ENCODE measurements at places on chromosomes 6 and 20.

GRCh38 chr20:57874141-57874540 is 164.3 kb upstream of the PMEPA1 start:
- H3K27me3 ChIP-seq: no peaks in the 10 kb centered on the region
- no peak overlapping the region for H3K4me3 ChIP-seq
- no peak for DNase-seq
- no peaks in the 10 kb centered on the region for H3K36me3 ChIP-seq
- H3K27ac ChIP-seq: no peak overlapping the region

DNA sequence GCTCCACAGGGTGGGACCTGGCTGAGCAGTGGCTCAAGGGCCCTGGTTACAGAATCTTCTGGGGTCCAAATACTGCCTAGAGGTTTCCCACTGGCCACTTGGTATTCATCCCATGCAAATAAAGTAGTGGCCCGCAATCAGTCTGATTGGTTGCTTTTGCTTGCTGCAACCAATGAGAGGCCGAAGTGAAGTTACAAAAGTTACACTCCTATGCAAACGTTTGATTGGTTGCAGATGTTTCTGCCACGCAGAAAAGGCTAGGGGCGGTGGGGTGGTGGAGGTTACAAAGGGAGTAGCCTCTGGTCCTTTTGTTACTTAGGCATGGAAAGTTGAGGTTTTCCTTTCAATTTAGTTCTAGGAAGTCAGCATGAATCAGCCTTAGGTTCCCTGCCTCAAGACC is 3.6 kb upstream of the NHLRC1 start:
- no peaks in the 10 kb centered on the region for H3K4me1 ChIP-seq
- no peak overlapping the region for H3K27ac ChIP-seq
- DNase-seq: no peak
- H3K4me3 ChIP-seq: no peak overlapping the region
- no peaks in the 10 kb centered on the region for H3K27me3 ChIP-seq
- no peaks in the 10 kb centered on the region for H3K36me3 ChIP-seq

DNA sequence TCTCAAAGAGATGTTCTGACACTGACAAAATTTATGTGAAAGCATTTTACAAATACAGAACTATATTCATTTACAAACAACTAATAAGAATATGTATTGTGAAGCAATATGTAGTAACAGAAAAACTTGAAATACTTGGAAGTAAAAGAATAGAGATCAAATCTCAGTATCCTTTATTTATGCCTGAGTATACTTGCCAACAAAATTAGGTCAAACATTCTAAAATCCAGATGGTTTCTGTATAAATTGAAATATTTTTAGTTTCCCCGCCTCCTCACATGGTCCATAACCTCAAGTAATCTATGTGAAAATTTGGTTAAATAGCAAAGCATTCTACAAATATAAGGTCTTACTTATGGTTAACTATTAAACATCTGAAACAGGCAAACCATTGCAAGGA is 545.4 kb downstream of the EYS start:
- no peaks in the 10 kb centered on the region for H3K4me1 ChIP-seq
- H3K4me3 ChIP-seq: no peak overlapping the region
- no peaks in the 10 kb centered on the region for H3K36me3 ChIP-seq
- no peak overlapping the region for H3K27ac ChIP-seq
- H3K27me3 ChIP-seq: no peaks in the 10 kb centered on the region

GRCh38 chr20:32792316-32792715 is 27.4 kb upstream of the MAPRE1 start:
- no peaks in the 10 kb centered on the region for H3K27me3 ChIP-seq
- no peaks in the 10 kb centered on the region for H3K36me3 ChIP-seq
- no peak overlapping the region for H3K27ac ChIP-seq
- no peak overlapping the region for H3K4me3 ChIP-seq

DNA sequence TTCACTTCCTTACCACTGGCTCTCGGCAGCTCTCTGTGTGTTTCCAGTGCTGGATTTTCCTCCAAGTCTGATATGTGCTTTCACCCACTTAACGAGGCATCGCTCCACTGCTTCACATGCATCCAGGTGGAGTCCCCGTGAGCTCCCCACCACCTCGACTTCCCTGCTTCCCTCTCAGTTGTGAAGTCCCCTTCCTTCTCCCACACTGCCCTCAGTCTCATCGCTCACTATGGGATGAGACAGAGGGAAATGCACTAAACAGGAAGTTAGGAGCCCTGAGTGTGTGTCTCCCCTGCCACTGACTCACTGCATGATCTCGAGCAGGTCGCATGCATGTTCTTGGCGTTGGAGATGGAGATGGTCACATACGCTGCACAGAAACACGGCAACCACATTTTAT is 84.0 kb downstream of the MTHFD1L start:
- no peaks in the 10 kb centered on the region for H3K27me3 ChIP-seq
- H3K4me1 ChIP-seq: no peaks in the 10 kb centered on the region
- no peak overlapping the region for H3K27ac ChIP-seq
- no peak for DNase-seq

DNA sequence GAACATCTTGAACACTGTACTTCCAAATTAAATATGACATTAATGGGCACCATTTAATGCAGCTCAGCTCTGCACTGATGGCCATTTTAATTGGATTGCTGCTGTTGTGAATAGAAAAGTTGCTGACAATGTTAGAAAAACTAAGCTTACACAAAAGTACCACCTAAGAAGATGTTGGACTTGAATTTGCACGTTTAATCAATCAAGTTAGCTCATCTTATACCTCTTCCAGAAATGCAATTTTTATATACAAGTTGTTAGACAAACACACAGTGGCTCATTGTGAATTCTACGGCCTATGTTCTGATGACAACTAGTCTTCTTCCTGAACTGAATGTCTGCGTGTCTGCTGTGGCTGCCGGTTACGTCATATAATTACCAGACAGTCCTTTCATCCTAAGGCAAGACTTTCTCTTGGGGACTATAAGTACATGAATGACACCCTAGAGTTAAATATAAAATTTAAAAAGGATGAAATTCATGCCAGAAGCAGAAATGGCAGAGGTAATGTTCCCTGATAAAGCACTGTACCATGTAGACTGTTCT is 330.2 kb downstream of the EPM2A start:
- no peak for DNase-seq
- no peak overlapping the region for H3K4me3 ChIP-seq
- no peaks in the 10 kb centered on the region for H3K4me1 ChIP-seq
- H3K27ac ChIP-seq: no peak overlapping the region

DNA sequence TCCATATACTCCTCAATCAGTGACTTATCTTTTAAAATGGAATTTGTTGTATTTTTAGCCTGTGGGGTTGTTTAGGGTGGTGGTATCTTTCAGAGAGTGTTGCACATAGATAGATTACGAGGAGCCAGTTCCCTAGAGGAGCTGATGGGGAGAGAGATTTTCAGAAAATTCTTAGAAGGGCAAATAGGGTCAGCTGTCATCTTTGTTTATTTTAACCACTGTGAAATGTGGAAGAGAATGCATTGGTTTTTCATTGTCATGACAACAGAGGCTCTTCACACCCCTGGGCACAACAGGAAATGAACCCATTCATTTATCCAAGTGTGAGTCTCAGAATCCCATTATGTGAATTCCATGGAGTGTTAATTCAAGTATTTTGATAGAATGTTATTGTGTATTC is 188.4 kb downstream of the JARID2 start:
- no peak for DNase-seq
- H3K4me3 ChIP-seq: no peak overlapping the region
- H3K36me3 ChIP-seq: no peaks in the 10 kb centered on the region
- H3K4me1 ChIP-seq: no peaks in the 10 kb centered on the region
- no peak overlapping the region for H3K27ac ChIP-seq

DNA sequence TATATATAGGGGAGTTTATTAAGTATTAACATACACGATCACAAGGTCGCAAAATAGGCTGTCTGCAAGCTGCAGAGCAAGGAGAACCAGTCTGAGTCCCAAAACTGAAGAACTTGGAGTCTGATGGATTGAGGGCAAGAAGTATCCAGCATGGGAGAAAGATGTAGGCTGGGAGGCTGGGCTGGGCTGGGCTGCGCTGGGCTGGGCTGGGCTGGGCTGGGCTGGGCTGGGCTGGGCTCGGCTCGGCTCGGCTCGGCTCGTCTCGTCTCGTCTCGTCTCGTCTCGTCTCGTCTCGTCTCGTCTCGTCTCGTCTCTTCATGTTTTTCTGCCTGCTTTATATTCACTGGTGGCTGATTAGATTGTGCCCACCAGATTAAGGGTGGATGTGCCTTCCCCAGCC is 238.6 kb downstream of the GRM1 start:
- no peak for DNase-seq
- H3K27ac ChIP-seq: no peak overlapping the region
- H3K27me3 ChIP-seq: no peaks in the 10 kb centered on the region
- no peaks in the 10 kb centered on the region for H3K36me3 ChIP-seq
- no peak overlapping the region for H3K4me3 ChIP-seq
- no peaks in the 10 kb centered on the region for H3K4me1 ChIP-seq

GRCh38 chr6:163356324-163356723 is 58.2 kb upstream of the QKI start:
- H3K36me3 ChIP-seq: no peaks in the 10 kb centered on the region
- H3K27me3 ChIP-seq: no peaks in the 10 kb centered on the region
- H3K4me1 ChIP-seq: peaks cover 12% of the 10 kb centered on the region
- peak overlapping the region; percentile 39 for H3K27ac ChIP-seq
- DNase-seq: no peak

GRCh38 chr20:31984981-31985471 is 17.1 kb downstream of the XKR7 start:
- no peak for DNase-seq
- peak overlapping the region; percentile 62 for H3K27ac ChIP-seq
- no peak overlapping the region for H3K4me3 ChIP-seq

DNA sequence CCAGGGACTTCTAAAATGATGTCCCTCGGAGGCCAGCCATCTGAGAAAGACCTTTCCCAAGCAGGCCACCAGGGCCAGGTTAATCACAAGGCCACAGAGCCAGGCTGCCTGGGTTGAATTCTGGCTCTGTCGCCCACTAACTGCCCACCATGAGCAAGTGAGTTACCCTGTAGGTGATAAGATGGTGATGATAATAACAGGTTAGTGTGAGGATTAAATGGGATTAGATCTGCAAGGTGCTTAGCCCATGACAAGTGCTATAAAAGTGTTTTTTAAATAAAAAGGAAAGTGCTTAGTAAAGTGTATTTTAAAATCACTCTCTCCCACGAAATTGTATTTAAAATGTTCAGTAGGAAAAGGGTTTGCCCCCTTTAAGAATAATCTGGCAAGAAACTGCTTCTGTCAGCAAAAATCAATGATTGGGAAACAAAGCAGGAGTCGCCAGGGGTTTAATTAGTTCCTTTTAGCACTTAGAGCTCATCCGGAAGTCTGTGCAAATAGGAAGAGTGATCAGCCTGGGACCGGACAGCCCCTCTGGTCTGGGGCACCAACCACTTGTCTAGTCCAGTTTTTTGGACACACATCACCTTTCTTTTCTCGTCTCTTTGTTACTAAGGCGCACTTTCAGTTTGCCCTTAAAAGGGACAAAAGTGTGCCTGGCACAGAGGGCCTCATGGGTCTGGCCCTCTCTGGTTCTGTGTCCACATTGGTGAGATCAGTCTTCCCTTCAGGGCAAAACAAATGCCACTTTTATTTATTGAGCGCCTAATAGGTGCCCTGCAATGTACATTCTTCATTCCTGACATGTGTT is 150.4 kb downstream of the GRM4 start:
- H3K4me1 ChIP-seq: no peaks in the 10 kb centered on the region
- no peaks in the 10 kb centered on the region for H3K36me3 ChIP-seq
- no peak overlapping the region for H3K27ac ChIP-seq
- DNase-seq: no peak
- no peaks in the 10 kb centered on the region for H3K27me3 ChIP-seq
